NCI-H2171 (cell line): ENCODE measurements at places on chromosomes 2 and 18.

GRCh38 chr2:172464400-172465129, 37.2 kb downstream of the ITGA6 start:
- DNase-seq = no peak

DNA sequence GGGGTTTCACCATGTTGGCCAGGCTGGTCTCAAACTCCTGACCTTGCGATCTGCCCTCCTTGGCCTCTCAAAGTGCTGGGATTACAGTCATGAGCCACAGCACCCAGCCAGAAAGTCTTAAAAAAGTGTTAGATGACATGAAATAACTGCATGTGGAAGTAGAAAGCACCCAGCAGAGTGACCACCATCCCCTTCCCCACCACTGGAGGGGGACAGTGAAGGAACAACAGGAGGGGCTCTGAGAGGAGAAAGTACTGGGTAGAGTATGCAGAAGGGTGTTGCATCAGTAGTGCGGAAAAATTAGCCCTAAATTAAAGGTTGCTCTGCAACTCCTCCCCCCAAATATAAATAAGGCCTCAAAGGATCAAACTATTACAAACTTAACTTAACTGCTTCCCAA, 230.5 kb downstream of the ZNF521 start:
- no peak for DNase-seq

DNA sequence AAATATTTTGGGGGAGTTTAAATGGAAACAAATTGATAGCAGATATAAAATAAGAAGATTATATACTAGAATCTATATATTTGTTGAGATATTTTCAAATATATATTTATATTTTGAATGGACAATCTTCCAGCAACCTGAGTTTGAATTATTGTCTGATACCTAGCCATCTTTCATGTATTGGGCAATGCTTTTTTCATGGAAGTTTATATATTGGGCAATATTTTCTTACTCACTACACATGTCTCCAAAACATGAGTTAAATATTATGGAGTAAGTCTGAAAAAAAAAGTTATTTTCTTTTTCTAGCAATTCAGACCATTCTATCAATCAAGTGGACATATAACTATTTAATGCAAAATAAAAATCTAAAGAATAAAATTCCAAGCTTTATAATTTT, 295.2 kb downstream of the NYAP2 start:
- DNase-seq = no peak

DNA sequence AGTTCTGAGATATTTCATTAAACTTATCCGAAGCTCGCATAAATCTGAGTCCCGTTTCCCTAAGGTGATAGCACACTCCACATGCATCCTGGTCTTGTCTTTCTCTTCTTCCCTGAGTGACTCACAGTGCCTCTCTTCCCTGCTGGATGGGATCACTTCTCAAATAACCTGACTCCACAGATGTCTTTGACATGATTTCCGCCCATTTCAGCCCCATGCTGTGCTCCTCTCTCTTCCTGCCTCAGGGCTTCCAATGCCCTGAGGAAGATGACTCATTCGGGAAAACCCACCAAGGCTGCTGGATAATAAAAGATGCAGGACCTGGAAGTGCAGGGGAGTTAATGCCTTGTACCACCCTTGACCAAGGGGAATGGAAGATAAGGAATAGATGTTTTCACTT, 441.7 kb upstream of the SOX11 start:
- DNase-seq = peak; percentile 27

- peak; percentile 87 for DNase-seq
These were observed 50.3 kb downstream of the INHBB start for GRCh38 chr2:120396013-120396860.

GRCh38 chr2:96320728-96321622, 4.1 kb upstream of the ITPRIPL1 start:
- DNase-seq = no peak

- no peak for DNase-seq
These were observed 3.5 kb downstream of the SNTG2 start for GRCh38 chr2:953975-954686.
